ENCODE measurements at places on chromosomes 11 and 22.

DNA sequence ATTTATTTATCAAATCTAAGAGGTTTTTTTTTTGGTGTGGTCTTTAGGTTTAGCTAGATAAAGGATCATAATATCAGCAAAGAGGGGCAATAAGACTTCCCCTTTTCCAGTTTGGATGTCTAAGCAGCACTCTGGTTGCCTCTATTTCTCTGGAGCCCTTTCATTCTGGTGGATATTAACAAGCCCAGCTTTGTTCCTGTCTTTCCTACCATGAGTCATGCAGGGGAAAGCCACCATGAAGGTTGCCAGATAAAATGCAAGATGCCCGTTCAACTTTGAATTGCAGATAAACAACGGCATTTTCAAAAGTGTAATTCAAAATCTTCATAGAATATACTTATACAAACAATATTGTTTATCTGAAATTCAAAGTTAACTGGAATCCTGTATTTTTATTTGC, 143.6 kb downstream of the ADAMTS15 start:
- DNase-seq, result no peak

GRCh38 chr11:18379201-18379600, 15.2 kb upstream of the LDHA start:
- no peak for DNase-seq

DNA sequence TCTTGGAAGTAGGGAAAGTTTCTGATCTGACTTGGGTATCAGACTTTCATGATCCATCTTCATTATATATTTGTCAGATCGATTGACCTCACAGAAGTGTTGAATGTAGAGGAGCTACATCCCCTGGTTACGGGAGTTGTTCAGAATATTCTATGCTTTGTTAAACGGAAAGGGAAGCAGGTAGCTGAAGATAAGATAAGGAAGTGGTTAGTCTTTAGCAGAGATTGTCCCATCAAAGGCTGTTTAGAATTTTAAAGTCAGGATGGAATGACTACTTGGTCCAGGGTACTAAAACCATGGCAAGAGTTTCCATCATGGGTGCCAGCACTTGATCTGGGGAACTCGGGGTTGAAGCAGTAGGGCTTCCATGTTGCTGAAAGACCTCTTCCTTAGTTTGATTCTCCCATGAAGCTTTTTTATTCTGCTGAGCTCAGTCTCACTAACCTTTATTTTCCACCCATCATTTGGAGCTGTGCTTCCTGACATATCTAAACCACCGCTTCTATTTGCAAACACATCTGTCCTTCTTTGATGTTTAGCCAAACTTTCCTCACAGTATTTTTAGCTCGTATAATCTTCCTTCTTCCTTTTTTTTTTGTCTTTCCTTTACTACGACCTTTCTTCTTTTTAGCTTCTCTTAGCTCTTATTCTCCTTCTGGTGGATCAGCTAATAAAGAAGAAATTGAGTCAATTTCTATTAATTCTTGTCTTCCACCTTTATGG, 4.0 kb upstream of the C22orf31 start:
- no peak for DNase-seq

DNA sequence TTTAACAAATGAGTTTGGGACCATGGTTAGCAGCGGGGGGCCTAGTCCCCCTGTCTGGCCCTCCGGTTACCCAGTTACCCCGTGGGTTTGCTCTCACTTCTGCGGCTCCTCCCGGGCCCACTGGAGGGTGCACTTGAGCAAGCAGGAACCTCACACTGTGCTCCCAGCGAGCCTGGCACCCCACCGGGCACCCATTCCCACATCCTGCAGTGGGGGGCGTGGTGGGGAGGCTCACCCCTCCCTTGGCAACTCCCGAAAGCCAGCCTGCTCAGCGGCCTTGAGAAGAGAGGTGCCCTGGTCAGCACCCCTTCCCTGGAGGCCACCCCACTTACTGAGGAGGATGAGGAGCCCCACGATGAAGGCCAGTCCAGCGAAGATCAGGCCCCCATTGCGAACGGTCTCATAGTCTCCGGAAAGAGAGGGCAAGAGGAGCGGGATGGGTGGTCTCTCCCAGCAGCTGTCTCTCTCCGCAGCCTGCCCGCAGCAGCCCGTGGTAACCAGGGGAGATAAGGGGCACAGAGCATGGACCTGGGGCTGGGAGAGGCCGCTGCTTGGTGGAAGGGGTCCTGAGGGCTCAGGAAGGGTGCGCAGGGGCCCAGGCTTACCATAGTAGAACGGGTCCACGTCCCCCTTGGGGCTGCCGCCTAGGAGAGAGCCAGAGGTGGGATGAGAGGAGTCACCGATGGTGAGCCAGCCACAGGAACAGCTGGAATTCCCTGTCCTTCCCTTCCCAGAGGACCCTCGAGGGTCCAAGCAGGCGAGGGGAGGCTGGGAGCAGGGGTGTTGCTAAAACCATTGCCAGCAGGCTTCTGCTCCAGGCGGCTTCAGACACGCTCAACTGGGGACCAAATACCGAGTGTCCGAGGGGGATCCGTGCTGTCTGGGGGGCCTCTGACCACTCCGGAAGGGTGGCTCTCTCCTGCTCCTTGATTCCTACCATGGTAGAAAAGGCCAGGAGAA, 2.2 kb downstream of the FXYD2 start:
- peak; percentile 17 for DNase-seq

DNA sequence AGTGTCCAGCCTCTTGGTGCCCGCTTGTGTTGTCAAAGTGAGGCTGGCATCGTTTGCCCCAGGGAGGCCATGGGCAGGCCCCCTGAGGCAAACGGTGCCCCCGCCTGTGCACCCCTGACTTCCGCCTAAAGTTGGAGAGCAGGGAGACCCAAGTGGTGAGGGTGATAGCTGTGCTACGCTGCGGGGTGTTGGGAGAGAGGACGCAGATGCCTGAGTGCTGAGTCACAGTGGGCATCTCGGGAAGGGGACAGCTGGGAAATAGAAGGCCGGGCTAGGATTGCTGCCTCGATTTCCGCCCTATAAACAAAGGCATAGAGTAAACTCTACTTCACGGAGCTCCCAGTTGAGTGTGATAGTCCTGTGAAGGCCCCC, 5.8 kb downstream of the GRIK4 start:
- no peak for DNase-seq

GRCh38 chr22:31838917-31839316, 85.1 kb downstream of the DEPDC5 start:
- DNase-seq, result no peak

GRCh38 chr22:45932071-45932470, 44.9 kb downstream of the WNT7B start:
- DNase-seq, result no peak

- no peak for DNase-seq
Measured at GRCh38 chr11:125404157-125404810, 91.8 kb downstream of the FEZ1 start.

DNA sequence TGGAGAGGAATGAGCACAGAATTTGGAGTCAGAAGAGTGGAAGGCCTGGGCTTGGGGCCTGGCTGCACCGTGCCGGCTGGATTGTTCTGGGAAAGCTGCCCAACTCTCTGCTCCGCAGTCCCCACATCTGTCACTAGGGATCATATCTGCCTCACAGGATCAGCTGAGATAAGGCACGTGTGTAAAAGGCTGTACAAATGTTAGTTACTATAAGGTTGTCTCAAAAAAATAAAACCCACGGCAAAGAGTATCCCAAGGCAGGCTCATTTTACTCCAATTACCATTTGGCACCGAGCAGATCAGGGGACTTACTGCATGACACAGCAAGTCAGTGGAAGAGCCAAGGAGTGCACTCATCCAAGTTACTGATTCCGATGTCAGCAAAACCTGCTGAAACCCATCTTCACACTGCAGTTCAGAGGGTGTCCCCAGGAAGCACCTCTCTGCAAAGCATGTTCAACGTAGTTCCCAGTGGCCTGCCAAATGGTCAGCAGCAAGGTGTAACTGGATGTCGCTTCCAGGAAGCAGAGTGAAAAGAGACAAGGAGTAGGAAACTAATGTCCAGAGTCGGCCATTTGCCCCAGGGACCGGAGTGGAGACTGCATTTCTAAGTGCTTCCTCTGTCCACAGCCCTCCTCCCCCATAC, 18.1 kb upstream of the MRTFA start:
- DNase-seq, result peak; percentile 50

GRCh38 chr22:20279662-20280134, 11.6 kb upstream of the RTN4R start:
- no peak for DNase-seq

DNA sequence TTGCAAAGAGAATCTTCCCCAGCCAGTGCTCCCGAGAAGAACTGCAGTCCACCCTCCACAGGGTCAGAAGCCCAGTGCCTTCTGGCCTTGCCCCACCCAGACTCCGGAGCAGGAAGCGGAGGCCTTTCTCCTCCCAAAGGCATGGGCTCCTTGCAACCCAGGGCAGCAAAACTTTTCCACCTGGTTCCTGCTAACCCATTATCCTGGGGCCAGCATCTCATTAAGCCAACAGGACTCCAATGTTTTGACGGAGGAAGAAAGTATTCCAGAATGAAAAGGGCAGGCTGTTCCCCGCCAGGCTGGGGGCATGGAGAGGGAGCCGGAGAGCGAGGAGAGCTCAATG, 88.1 kb downstream of the RTL6 start:
- no peak for DNase-seq

- DNase-seq, result no peak
Measured at GRCh38 chr22:34429314-34429713, 509.0 kb upstream of the LARGE1 start.

Data from amygdala (tissue), 56 donors.